Effector CD8-positive, alpha-beta T cell (primary cell): ENCODE measurements at places on chromosomes 1 and 21.

- no peak for DNase-seq
Observed at GRCh38 chr1:110153407-110153950, 3.2 kb downstream of the SLC6A17 start.

- DNase-seq: no peak
Observed at GRCh38 chr1:33330361-33330890, 9.5 kb upstream of the A3GALT2 start.

- DNase-seq: no peak
Observed at GRCh38 chr1:115719285-115719684, 49.2 kb downstream of the CASQ2 start.

- no peak for DNase-seq
Observed at GRCh38 chr1:67749263-67749843, 64.4 kb downstream of the GADD45A start.

- DNase-seq: no peak
Observed at GRCh38 chr1:110523011-110523410, 4.0 kb upstream of the KCNA10 start.

GRCh38 chr21:34065027-34065426 is 8.4 kb upstream of the MRPS6 start:
- no peak for DNase-seq

- DNase-seq: no peak
Observed at GRCh38 chr21:21046063-21046462, 47.9 kb downstream of the NCAM2 start.

DNA sequence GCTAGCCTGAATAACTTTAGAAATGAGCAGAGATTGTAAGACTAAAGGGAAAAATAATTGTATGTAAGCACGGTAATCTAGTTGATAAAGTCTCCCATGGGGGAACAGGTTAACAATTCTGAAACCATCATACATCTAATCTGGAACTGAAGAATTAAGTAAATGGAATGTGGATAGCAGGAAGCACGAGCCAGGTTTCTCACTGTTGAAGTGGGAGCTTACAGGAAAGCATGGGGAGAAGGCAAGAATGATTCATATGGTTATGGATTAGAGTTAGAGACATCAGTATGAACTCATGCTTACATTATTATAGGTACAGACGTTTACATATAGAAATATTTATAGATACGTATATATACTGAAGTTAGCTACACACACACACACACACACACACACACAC is 83.0 kb downstream of the LEPR start:
- DNase-seq: no peak
